ENCODE measurements at places on chromosomes 1 and 21.
A peak's percentile ranks its signal among the peaks of the same experiment; 100 is the strongest.

GRCh38 chr1:65235867-65236805 lies 73.2 kb upstream of the DNAJC6 start:
- DNase-seq = no peak

GRCh38 chr1:12616709-12617373 lies 1.2 kb downstream of the DHRS3 start:
- DNase-seq = no peak

- DNase-seq = no peak
Observed at GRCh38 chr1:39006287-39006686, 15.2 kb downstream of the AKIRIN1 start.

GRCh38 chr1:11142618-11143391 lies 43.1 kb upstream of the EXOSC10 start:
- DNase-seq = no peak

- no peak for DNase-seq
Observed at GRCh38 chr1:15938628-15939161, 37.2 kb downstream of the ZBTB17 start.

DNA sequence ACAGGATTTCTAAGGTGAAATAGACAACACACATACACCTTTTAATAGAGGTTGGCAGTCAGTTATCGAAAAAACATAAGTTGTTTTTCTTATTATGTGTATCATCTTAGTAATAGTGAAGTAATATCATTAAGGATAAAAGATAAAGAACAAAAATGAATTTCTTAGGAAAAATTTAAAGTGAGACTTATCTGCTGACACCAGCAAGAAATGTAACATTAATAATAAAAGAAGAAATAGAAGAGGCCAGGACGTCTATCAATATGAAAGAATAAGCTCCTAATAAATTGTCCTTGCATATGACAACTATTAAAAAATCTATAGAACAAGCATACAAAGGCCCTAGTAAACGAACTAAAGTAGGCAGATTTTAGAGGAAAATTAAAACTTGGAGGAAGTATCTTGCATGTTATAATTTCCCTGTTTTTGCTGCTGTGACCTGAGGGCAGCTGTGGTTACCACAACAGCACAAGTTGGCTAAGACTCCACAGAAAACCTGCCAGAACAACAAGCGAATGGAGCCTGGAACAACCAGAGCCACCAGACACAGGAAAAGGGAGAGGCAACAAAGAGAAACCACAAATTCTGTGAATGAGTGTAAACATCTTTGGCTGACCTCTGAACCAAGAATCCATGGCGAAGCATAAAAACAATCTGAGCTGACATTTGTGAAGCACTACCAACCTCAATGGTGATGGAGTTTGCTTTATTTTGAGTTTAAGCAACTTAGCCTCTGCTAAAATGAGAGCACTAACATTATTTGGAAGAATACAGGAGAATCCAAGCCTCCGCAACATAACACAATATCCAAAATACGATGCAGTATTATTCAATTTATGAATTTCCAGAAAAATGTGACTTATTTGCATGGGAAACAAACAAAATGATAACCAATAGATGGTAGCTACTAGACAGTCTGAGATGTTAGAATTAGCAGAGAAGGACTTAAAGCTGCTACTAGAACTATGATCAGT lies 207.5 kb downstream of the KCNT2 start:
- DNase-seq = no peak

DNA sequence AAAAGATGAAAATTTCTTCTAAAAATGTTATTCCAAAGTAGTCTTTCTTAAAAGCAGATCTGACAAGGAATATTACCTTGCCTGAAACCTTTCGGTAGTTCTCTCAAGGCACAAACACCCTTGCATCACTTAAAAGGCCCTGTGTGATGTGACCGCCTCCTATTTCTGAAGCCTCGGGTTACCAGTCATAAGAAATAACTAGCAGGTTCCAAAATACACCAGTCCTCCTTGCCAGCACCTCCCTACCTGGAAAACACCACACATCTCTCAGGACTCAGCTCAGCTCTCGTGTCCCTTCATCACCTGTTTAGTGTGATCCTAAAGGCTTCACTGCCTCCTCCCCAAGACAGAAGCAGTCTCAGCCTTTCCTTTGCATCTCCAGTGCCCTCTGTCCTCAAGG lies 35.7 kb downstream of the SERBP1 start:
- no peak for DNase-seq

GRCh38 chr1:162982364-162982763 lies 86.8 kb upstream of the RGS4 start:
- DNase-seq = no peak

GRCh38 chr1:246083416-246083815 lies 423.7 kb downstream of the SMYD3 start:
- no peak for DNase-seq

DNA sequence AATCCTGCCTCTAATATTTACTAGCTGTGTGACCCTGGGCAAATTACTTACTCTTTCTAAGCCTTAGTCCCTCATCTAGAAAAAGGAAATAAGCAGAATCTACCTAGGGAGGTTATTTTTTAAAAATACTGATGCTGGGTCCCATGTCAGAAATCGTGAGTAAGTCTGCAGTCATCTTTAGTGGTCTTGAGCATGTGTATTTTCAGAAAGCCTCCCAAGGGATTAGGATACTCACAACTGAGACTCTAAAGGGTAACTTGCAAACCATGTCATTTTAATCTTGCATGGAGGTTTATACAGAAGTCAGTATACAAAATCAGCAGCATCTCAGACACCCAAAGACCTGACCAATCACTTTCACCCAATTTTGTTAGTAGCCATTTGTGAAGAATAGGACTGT lies 43.2 kb downstream of the DSTYK start:
- DNase-seq = no peak

- DNase-seq = peak; percentile 59
Observed at GRCh38 chr1:45205910-45206721, at the start of gene ZSWIM5. ZSWIM5 (minus strand) TSS chr1:45206605; CDS start chr1:45206350, 255 bp downstream.

DNA sequence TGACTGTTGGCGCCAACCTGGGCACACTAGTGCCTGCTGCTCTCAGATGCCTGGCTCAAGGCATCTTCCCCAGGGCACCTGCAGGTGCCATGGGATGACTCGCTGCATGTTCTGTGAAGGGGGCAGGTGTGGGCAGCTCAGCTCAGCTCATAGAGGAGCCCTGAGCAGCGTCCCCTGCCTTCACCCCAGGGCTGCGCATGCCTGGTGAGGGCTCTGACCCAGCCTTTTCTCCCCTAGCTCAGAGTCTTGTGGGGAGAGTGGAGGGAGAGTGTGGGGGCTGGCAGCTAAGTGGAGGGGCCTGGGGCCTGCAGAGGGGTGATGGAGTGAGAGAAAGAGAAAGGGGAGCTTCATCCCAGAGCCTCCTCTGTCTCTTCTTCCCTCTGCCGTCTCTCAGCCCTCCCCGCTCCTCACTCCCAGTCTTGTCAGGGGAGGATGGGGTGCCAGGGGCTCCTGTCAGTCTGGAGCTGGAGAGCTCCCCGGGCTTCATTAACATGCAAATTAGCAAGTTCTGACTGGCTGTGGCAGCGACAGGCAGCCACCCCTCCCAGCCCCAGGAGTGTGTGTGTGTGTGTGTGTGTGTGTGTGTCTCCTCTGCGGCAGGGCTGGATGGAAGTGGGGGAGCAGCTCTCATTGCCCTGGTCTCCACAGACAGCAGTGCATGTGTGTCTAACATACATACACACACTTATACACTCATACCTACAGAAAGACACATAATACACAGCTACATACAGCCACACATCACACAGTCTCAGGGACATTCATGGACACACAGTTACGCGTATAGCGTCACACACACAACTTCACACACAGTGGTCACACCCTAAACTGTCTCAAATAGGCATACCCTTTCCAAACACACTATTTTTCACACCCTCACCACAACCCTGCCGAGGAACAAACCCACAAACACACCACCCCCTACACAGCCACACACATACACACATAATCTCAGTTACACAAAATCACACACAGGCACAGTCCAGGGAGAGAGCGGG lies 34.0 kb downstream of the FOXO6 start:
- DNase-seq = no peak

DNA sequence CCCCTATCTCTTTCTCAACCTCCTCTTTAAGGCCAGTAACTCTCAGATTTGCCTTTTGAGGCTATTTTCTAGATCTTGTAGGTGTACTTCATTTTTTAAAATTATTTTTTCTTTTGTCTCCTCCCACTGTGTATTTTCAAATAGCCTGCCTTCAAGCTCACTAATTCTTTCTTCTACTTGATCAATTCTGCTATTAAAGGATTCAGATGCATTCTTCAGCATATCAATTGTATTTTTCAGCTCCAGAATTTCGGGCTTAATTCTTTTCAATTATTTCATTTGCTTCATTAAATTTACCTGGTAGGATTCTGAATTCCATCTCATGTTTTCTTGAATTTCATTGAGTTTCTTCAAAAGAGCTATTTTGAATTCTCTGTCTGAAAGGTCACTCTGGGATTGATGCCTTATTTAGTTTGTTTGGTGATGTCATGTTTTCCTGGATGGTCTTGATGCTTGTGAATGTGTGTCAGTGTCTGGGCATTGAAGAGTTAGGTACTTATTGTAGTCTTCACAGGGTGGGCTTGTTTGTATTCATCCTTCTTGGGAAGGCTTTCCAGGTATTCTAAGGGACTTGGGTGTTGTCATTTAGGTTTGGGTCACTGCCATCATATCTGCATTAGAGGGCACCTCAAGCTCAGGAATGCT lies 3.6 kb upstream of the HHAT start:
- DNase-seq = no peak

DNA sequence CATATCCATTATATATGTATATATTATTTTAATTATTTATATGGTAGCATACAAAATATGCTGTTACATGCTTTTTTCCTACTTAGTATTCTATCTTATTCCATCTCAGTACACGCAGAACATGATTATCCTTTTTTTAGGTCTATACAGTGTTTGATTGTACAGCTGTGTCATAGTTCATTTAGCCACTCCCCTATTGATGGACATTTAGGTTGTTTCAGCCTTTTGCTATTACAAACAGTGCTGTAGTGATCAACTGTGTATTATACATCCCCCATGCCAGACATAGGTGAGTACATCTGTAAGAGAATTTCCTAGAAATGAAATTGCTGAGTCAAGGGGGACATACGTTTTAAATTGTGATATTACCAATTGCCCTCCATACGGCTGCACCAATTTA lies 15.6 kb downstream of the LACTBL1 start:
- DNase-seq = no peak

DNA sequence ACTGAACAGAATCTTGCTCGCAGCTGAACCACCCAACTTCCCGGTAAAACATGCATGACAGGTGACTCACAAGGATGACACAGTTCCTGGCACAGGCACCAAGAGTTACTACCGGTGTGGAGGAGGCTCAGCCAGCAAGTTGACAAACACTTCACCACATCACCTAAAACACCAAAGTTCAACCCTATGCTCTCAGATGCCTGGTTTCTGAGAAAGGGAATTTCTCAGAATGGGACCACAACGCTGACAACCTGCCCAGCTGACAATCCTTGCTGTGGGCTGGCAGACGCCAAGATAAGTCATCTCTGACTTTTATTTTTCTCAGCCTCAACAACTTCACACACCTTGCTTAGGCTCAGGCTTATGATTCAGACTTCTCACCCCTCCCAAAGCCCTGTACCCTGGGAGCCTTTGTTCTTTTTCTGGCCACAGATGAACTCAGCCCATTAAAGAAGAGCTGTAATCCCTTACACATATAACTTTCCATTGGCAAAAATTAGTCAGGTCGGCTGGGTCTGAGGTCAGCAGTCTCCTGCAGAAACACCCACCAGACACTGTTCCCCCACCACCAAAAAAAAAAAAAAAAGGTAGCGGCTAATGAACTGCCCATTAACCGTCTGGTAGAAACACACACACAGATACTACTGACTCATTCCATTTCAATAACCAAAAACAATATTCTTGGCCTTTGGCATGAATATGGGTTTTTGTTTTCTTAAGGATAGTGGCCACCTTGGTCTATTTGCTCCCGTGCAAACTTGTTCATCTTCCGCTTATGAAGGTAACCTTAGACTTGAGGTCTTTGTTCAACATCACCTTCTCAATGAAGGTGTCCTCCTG lies 10.8 kb upstream of the TIAM1 start:
- DNase-seq = peak; percentile 46

DNA sequence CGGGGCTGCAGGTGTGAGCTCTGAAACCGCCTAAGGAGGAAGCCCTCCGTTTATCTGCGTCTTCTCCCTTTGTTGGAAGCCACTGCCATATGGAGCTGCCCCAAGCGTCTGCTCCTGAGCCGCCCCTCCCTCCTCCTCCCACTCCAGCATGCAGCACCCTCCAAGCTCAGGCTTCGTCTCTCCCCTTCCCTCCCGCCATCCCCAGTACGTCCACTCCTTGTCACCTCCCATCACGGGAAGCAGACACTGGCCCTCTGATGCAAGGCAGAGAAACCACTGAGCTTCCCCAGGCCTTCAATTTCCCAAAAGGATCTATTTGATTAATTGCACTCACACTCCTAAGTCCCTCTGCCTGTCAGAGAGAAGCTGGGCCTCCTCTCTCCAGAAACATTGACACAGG lies 52.5 kb downstream of the NFASC start:
- no peak for DNase-seq

DNA sequence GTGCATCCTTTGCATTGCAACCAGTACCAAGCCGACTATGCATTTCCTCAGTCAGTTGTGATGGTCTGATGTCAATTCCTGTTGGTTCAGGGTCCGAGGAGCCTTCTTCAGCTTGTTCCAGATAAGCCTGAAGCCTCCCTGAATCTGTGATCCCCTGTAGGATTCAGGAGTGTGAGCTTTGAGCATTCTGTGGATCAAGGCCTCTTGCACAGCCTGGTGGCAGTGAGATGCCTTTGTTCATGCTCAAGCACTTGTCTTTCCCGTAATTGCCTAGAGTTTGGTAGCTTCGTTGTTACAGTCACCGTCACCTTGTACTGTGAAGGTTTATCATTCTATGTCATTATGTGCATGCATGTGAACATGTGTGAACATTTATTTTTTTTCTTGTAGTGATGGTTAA lies 103.5 kb downstream of the PBX1 start:
- DNase-seq = no peak

GRCh38 chr1:163072658-163073057 lies 3.5 kb downstream of the RGS4 start:
- no peak for DNase-seq

- no peak for DNase-seq
Observed at GRCh38 chr1:151616505-151616849, 4.6 kb downstream of the SNX27 start.

DNA sequence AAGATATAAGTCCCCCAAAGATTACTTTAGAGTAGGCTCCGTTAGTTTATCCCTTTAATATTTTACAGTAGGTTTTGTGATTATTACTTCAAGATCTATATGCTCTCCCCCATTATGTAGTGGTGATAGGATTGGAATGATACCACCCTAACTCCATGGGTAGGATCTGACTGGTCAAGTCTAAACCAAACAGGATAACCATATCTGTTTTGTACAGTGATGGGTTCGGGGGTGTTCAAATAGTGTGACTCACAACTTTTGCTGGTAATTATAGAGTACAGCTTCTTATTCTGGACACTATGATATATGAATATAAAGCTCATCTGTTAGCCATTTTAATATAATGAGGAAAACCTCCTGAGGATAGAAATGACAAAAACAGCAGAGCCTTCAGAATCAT lies 85.8 kb upstream of the GFI1 start:
- no peak for DNase-seq

- no peak for DNase-seq
Observed at GRCh38 chr1:177315261-177315660, 144.5 kb downstream of the BRINP2 start.
